ENCODE measurements at places on chromosomes 1 and 21.
A peak's percentile ranks its signal among the peaks of the same experiment; 100 is the strongest.

DNA sequence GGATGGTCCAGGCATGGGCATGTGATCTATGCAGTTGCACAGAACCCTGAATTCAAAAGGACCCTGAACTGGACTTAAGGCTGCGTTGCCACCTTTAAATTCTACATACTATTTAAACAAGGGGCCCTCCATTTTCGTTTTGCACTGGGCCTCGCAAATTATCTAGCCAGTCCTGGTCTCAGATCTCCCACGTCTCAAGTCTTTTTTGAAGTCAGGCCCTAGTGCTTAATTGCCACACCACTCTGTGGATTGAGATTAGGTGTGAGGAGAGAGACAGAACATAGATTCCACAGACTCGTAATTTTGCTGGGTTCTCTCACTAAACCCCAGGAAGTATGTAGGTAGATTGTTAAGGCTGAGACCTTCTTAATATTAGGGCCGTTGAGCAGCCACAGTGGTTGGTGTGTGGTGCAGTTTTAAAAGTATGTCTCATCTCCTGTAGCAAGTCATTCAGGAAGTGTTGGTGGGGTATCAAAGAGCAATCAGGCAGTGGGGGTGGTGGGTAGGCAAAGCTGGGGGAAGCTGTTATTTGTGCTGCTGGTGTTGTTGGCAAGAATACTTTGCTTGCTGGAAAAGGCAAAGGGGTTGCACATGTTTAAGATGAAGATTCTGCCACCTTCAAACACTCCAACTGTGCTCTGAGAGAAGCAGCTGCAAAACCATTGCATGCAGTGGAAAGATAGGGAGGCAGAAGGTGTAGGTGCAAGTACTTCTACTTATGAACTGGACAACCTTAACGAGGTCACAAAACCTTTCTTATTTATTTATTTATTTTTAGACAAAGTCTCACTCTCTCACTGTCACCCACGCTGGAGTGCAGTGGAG is 11.2 kb downstream of the CD84 start:
- DNase-seq = no peak

GRCh38 chr1:30981172-30981571 is 72.6 kb upstream of the SDC3 start:
- no peak for DNase-seq

- DNase-seq = no peak
Measured at GRCh38 chr1:199124351-199124750, 485.5 kb downstream of the PTPRC start.

DNA sequence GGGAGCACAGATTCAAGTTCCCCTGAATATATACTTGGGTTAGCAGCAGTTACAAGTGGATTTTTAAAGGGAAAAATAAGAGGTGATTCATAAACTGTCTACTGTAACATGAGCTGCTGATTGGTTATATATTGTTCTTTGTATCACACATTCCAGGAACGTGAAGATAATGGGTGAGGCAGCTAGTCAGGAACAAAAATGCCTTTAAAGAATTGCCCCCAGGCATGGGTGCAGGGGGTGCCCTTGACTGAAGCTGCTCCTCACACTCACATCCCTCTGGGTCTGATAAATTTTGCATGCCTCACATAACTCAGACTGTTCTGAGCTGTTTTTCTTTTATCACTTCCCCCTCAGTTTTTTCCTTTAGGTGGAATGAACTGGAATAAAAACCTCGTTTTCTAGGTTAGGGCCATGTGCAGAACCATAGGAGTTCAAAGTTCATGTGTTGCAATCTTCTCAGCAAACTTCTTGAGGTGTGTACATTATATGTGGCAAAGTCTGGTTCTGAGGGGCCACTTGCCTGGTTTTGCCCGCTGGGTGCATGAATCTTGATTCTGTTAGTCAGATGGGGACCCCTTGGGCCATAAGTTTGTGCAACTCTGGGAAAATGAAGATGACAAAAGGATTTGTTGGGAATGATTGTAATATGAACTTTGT is 21.1 kb downstream of the TBX19 start:
- DNase-seq = no peak

GRCh38 chr1:980137-980571 is 1.7 kb downstream of the PERM1 start:
- no peak for DNase-seq

DNA sequence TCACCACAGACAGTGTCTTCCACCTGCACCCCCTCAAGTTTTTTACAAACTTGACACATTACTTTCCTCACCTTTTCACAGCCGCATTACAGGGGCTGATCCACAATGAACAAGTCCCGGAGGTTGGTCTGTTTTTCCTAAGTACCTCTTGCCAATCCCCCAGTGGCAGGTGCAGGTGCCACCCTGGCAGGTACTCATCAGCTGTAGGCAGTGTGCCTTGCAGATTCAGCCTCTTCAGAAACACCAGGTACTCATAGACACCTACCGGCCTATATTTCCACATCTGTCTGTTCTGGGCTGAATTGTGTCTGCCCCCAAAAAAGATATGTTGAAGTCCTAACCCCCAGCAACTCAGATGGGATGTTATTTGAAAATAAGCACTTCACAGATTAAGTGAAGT is 81.4 kb upstream of the CNIH3 start:
- peak; percentile 18 for DNase-seq

DNA sequence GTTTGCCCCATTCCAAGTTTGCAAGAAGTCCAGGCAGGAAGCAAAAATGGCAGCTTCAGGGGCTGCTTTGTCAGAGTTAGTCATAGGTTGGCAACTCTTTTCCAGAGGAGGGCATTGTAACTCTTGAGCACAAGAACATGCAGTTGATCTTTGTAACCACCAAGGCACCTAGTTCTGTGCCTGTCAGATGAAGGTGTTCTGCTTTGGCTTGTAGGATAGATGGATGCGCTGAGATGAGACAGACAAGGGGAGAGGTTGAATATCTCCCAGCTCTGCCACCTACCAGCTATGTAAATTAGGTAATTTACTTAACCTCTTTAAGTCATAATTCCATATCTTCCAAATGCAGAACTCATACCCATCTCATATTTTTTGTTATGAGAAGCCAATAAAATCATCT is 89.3 kb downstream of the ZNF648 start:
- no peak for DNase-seq

GRCh38 chr1:161244888-161245287 is 6.9 kb upstream of the NR1I3 start:
- no peak for DNase-seq

DNA sequence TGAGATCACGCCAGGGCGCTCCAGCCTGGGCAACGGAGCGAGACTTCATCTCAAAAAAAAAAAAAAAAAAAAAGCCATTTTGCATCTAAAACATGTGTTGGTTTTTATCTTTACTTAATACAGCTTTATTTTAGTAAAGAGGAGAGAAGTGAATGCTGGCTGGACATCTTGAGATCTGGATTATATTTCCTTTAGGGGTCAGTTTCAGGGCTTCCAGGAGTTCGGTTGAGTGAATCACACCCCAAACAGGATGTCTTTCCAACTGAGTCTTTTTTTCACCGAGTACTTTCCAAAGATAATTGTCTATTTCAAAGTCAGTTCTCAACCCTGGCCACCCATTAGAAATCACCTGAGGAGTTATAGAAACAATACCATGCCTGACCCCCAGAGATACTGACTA is 16.6 kb upstream of the IPP start:
- no peak for DNase-seq

DNA sequence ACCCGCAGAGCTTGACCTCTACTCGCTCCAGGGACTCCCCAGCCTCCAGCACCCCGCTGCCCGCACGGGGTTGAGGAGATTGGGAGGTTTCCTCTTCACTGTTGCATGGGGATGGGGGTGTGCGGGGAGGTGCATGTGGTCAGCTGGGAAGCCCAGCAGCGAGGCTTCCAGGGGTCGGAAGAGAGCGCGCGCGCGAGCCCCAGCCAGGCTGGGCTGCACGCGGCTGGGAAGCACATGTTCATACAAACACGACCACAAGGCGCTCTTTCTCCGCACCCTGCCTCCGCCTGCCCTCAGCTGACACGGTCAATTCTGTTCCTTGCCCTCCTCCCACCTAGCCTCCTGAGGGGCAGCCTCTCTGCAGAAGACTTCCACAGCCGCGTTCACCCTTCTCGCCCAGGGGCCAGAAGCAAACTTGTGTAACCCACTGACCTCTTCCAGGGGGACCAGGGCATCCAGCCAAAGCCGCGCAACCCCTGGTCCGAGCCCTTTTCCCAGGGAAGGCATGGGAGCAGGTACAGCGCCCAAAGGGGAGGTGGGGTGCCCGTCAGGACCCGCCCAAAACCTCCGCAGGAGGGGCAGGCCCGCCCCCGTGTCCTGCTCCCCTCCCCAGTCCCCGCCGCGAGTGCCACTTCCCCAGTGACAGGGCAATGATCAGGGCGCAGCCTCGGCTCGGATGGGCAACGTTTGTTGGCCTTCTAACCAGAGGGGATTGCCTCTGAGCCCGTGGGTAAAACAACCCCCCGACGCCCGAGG is 1.3 kb downstream of the COL24A1 start:
- DNase-seq = peak; percentile 42

- DNase-seq = no peak
Measured at GRCh38 chr1:69272684-69273083, 295.0 kb upstream of the LRRC7 start.

- no peak for DNase-seq
Measured at GRCh38 chr1:239311331-239311730, 75.0 kb upstream of the CHRM3 start.

DNA sequence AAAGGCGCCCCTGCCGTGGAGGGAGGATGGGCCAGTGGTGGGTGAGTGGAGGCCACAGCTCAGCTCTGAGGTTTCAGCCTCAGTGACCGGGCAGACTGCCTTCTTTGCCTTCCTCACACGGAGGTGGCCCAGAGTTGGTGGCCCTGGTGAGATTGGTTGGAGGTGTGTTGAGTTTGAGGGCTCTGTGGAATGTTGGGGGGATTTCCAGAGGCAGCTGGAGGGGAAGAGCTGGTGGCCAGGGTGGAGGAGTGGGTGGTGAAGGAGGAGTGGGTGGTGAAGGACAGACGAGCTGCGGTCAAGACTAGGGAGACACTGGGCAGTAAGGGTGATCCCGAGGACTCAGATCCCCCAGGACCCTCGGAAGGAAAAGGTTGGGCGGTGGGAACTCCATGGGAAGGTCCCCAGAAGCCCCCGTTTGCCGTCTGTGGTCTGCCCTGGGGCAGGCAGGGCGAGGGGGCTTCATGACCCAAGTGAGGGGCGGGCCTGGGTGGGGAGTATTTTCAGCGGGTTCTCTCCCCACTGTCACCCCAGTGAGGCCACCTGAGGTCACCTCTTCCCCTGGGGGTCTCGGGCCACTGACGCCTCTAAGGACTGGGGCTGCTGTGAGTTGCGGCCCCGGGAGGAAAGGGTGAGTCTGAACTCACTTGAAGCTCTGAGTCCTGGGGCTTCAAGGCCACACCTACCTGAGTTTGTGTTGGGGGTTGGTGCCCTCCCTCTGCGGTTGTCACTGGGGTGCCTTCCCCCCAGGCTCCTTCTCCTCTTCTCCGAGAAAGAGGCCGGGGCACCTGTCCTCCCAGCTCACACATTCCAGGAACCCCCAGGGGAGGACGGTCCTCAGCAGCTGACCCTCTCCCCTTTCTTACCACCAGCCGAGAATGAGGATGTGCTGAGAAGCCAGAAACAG is 22.7 kb upstream of the PIK3CD start:
- DNase-seq = no peak

DNA sequence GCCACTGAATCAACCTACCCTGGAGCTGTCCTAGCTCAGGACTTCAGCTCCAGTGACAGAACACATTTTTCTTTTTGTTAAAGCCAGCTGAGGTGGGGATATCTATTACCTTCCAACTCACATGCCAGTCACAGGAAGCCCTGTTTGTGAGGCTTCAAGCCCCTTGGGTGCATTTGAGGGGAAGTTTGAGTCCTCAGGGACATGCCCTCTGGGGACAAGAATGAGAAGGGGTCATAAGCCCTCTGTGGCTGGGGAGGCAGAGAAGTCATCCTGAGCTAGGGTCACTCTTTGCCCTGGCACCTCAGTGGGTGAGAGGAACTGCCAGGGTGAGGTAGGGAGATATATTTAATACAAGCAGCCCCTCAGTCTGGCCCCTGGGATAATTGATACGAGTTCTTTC is 33.5 kb upstream of the CLDN14 start:
- DNase-seq = no peak

GRCh38 chr1:24299901-24300300 is 19.3 kb upstream of the GRHL3 start:
- no peak for DNase-seq

DNA sequence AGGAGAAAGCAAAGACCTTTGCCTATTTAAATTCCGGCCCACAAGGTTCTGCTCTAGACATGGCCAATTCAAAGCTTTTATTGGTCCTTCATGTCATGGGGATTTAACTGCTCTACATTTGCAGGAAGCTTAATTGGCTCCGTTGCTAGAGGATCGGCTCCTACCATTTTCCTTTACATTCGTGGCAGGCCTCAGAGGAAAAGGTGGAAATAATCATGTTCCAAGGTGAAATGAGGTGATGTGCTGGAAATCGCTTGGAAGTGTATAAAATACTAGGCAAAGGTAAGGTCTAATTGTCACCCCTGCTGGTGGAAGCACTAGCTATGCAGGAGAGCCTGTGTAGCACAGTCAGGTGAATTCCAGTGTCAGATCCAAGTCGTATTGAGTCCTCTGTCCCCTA is 55.5 kb downstream of the ATP1A1 start:
- DNase-seq = no peak

DNA sequence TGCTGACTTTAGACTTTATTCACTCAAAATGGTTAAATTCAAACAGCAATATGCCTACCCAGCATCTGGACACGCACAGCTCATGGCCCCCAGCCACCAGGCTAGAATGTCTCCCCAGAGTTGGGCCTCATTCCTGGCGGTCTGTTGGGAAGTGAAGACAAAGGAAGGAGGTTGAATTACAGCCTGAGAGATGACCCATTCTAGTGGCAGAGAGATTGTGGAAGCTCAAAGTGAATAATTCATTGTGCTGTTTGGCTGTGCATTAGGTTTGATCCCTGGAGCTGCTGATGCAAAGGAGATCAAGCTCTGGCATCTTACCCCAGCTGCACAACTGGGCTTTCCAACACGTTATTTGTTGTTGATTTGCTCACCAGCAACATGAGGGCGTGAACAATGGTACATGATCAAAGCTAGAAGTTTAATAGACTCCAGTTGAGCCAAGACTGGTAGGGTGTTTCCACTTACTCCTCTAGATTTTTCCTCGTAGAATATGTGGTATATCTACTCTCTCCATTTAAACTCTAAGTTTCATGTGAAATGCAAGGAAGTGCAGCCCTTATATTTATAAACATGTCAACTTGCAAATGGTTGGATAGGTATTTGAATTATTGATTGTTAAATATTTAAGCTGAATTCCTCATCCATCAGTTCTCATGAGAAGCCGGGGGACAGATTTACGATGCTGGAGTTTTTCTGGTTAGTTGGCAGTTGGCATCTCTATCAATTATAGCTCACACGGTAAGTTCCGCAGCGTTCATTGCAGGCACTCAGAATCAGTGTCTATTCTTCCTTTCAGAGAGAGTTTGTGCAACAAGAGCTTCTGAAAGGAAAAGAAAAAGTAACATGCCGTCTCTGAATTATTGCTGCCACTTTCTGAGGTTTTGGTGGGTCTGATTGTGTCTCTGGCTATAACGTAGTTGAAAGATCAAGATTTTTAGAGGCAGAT is 222.7 kb downstream of the TM2D1 start:
- no peak for DNase-seq

GRCh38 chr1:208187499-208188041 is 56.6 kb downstream of the PLXNA2 start:
- DNase-seq = no peak

Measured in ureter (tissue), 1 donor.